Thoracic aorta (tissue), 2 donors: ENCODE measurements at places on chromosomes 3 and 15.

DNA sequence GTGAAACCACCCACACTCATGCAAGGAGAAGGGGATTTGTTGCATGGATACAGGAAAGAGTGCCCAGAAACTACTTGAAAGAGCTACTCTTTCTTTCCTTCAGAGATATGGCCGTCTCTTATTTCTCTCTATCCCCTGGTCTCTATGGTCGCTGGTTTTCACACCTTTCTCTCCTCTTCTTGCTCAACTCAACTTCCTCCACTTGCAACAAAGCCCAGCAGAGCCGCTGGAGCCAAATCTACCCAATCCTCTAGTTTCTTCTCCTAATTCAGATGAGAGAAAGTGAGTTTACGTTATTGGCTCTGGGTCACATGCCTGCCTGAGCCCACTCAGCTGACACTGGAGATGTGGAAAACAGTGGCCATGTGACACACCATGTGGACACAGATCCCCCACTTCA, 215.2 kb downstream of the OSBPL10 start:
- no peak for DNase-seq

GRCh38 chr3:121989943-121990342, 32.1 kb downstream of the ILDR1 start:
- DNase-seq, result no peak

GRCh38 chr3:122464659-122465058, 48.8 kb upstream of the WDR5B start:
- no peak for DNase-seq

DNA sequence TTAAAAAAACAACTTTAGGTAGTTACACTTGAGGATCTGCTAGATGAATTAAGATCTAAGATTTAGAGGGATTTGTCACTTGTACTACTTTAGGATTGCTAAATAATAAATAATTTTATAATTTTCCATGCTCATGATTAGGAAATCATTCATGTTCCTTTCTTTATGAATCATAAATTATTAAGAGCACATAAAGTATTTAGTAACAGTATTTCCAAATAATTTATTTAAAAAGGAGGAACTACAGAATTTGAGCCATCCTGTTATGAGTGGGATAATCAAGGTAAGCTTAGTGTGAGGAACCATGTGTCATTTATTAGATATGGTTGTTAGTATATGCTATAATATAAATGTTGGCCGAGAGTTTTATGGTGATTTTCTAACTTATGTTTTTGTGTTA, 37.5 kb upstream of the C3orf38 start:
- no peak for DNase-seq

DNA sequence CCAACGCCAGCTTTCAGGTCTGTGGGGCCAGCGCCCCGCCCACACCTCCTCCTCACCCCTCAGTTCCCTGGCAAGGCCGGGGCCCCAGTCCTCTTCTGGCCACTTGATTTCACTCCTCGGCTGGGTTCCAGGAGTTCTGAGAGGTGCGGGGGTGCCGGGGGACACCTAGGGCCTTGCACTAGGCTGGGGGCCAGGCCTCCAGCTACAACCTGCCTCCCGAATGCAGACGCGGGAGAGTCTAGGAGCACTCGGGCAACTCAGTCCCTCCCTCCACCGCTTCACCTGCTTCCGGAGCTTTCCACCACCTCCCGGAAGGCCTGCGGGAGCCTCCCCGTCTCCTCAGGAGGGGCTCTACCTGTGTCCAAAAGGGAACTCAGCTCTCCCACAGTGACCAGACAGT, 35.6 kb downstream of the TNK2 start:
- DNase-seq, result no peak

- DNase-seq, result no peak
Observed at GRCh38 chr3:58254144-58254543, 16.6 kb downstream of the ABHD6 start.

GRCh38 chr3:70933105-70933810, 620.8 kb upstream of the MDFIC2 start:
- no peak for DNase-seq

DNA sequence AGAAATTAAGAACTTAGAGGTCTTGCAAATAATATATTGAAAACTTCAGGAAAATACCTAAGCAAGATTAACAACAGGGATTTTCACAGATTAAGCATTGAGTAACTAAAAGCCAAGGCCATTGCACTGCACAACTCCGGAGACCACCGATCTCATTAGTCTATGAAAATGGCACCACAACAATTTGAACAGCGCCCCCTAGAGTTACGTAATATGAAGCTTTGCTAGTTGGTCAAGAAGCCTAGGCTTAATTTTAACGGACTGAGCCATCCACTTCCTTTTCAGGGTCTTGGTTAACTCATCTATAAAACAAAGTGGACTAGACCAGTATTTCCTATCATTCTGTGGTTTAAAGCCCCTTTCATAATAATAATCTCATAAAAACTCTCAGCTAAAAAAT, 24.8 kb downstream of the TMEM212 start:
- no peak for DNase-seq

DNA sequence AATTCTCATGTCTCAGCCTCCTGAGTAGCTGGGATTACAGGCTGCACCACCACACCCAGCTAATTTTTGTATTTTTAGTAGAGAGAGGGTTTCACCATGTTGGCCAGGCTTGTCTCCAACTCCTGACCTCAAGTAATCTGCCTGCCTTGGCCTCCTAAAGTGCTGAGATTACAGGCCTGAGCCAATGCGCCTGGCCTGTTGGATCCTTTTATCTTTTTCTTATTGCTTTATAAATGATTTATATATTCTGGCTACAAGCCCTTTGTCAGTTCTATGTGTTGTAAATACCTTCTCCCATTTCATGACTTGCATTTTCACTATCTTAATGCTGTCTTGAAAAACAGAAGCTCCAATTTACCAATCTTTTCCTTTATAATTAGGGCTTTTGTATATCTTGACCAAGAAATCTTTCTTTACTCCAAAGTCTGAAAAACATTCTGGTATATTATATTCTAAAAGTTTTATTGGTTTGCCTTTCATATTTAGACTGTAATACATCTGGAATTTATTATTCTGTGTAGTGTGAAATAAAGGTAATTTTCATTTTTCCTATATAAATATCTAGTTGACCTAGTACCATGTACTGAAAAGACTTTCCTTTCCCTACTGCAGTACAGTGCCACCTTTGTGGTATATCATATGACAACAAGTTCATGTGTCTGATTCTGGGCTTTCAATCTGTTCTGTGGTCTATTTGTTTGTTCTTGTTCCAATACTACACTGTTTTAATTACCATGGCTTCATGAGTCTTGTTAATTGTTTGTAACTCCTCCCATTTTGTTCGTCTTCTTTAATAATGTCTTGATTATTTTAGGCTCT, 52.9 kb upstream of the RNU6-1 start:
- DNase-seq, result no peak

DNA sequence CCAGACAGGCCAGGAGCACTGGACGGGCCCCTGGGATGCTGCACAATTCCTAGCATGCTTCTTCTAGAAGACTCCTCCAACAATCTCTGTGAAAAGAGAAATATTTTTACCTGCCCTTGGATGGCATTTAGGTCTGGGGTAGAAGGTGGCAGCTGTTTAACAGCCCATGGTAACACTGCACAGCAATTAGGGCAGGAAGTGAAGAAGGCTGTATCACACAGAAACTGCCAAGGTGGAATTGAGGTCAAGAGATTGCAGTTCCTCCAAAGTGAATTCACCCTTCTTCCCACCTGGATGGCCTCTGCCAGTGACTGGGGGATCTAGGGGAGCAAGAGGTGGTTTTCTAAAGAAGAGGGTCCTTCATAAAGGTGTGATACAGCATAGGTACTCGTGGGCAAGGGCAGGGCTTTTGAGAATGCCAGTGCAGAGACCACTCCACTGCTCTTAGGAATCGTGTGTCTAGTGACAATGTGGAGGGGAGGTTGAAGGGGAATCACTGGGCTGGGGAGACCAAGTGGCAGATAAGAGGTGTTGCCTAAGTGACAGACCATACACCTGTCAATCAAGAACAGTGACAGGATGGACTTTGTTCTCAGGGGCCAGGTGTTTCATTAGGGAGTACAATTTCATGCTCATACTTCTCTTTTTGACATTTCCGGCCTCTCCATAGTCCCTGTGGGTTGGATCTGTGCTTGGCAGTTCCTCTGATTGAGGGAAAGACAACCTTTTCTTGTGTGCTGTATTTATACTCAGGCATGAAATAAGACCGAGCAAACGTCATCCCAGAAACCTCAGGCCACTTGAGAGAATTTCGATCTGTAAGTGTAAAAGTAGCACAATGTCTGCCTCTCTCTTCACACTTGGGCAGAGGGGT, 83.5 kb upstream of the BCL6 start:
- no peak for DNase-seq

- DNase-seq, result no peak
Observed at GRCh38 chr3:39184081-39184967, 8.1 kb downstream of the XIRP1 start.

GRCh38 chr15:87681104-87681503, 575.4 kb downstream of the NTRK3 start:
- no peak for DNase-seq

- DNase-seq, result no peak
Observed at GRCh38 chr15:52185151-52185561, 6.0 kb downstream of the GNB5 start.

DNA sequence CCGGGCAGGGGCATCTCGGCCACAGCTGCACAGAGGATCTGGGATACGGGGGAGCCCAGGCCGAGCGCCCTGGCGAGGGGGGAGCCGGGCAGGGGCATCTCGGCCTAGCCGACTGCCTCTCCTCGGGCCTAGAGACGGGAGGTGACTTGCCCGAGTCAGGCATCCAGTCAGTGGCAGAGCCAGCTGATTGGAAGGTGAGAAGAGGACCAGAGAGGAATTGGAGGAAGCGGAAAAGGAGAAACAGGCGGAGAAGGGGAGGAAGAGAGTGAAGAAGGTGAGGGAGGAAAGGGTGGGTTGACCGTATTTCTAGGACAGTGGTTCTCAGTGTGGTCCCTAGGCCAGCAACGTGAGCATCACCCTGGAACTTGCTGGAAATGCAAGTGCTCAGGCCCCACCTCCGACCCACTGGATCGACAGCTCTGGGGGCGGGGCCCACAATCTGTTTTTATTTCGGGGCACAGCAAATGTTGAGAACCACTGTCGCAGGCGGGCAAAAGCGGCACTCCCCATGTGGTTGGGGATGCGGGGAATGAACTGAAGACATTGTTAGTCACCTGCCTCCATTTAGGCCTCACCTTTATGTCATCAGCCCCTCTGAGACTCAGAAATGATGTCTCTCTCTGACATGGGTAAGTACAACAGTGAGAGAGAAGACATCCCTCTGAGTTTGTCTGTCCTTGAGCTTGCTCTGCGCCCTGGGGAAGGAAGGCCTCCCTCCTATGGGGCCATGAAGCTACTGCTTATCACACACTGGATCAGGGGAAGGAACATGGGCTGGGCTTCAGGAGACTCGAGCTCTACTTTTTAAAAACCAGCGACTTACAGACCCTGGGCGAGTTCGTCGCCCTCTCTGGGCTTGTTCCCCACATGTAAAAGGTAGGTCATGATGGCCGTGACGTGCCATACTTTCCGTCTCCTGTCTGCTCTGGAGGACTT, 1.0 kb upstream of the MELTF start:
- no peak for DNase-seq

GRCh38 chr15:75672646-75673425, 25.1 kb downstream of the SNX33 start:
- DNase-seq, result no peak

GRCh38 chr15:31016446-31016915, 25.1 kb upstream of the MTMR10 start:
- no peak for DNase-seq

DNA sequence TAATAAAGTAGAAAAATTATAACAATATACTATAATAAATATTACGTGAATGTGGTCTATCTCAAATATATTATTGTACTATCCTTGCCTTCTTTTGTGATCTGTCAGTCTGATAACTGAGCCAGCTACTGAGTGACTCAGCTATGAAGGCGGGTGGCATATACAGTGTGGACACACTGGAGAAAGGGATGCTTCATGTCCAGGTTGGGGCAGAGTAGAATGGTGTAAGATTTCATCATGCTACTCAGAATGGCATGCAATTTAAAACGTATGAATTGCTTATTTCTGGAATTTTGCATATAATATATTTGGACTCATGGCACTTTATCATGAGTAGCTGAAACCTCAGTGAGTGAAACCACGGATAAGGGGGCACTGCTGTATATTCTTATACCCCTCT, 172.9 kb upstream of the TBC1D5 start:
- DNase-seq, result no peak

GRCh38 chr15:45498701-45499100, 23.9 kb downstream of the SLC30A4 start:
- DNase-seq, result no peak

DNA sequence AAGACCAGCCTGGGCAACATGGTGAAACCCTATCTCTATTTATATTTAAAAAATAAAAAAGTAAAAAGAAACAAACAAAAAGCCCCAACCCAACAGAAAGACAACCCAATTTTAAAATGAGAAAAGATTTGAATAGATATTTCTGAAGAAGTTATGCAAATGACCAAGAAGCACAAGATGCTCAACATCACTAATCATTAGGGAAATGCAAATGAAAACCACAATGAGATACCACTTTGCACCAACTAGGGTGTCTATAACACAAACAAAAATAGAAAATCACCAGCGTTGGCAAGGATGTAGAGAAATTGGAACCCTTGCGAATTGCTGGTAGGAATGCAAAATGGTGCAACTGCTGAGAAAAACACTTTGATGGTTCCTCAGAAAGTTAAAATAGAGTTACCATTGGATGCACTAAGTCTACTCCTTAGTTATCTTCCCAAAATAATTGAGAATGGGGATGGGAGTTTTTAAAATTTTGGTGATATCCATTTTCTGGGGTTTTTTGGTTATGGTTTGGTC, 45.8 kb upstream of the CCNB2 start:
- DNase-seq, result no peak

DNA sequence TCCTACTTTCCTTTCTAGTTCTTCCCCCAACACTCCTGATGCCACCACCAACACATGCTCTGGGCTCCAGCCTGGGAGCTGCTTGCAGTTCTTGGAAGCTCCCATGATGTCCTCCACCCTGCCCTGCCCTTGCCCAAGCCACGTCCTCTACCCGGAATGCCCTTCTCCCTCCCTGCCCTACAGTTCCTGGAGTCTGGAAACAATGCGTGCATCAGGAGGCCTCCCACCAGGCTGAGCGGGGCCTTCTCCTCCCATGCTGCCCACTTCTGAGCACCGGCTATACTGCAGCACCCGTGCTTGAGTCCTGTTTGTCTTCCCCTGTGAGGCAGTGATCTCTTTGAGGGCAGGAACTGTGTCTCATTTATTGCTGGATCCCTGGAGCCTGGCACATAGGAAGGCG, 44.6 kb downstream of the DGKG start:
- DNase-seq, result no peak

- no peak for DNase-seq
Observed at GRCh38 chr3:170721563-170721962, 135.7 kb upstream of the SLC7A14 start.

- DNase-seq, result no peak
Observed at GRCh38 chr3:89042236-89042835, 65.1 kb upstream of the EPHA3 start.

- DNase-seq, result peak; percentile 54
Observed at GRCh38 chr15:98311566-98312188, 336.7 kb upstream of the IGF1R start.

- DNase-seq, result no peak
Observed at GRCh38 chr3:39754549-39754948, 54.9 kb upstream of the MYRIP start.

- no peak for DNase-seq
Observed at GRCh38 chr15:58415636-58416035, 16.2 kb upstream of the LIPC start.
